ENCODE measurements at places on chromosomes 2 and 18. TPM values are rescaled to one million over a fixed set of nuclear protein-coding genes. Genes with fewer than 3 reads are reported as not detected.

TSPYL6 gene
- total RNA-seq: not detected

DNER gene
- total RNA-seq: not detected

DNA sequence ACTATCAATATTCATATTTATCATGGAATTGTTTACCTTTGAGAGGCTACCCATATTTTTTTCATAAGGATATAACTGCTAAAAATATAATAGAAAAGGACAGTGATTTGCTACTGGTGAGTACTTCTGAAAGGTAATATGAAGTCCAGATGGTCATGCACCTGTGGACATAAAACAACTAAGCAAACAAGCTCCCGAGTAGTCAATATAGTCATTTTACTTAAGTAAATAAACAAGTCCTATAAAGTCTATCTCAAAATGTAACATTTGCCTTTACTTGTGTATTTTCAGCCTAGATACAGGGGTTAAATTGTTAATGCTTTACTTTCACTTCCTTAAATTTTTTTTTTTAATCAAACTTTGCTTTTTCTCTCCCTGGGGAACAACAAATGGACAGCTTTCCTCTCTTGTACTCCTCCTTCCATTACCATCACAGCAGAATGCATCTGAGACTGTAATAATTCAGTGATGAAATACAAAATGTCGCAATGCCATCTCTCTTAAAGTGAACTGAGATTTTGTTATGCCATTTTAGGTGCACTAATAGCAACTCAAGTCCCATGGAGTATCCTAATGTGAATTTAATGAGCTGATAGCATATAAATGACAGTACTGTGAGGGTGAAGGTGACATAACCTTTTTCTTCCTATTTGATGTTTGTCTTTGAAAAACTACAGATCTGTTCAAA, 1325.4 kb upstream of the ZEB2 start:
- DNase-seq: peak; percentile 7

DNA sequence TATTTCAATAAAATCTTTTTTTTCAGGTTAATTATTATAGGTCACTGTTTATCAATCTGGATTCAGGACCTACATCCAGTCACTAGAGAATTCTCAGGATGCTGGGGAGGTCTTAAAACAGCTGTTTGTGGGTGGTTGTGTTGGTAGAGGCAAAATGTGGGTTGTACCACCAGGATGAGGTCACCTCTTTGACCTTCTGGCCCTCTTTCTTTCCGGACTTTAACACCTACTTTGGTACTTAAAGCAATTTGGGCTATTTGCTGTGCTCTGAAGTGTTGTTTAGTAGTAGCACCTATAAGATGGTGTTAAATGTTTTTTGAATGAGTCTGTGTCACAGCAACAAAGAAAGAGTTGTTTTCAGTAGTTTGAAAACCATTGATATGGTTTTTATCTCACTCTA, 14.6 kb downstream of the EML4 start:
- no peak for DNase-seq

- DNase-seq: no peak
These were observed 28.3 kb upstream of the SP3 start for GRCh38 chr2:173993459-173993858.

All from B cell (primary cell).